ENCODE measurements at places on chromosomes 7 and 10.

DNA sequence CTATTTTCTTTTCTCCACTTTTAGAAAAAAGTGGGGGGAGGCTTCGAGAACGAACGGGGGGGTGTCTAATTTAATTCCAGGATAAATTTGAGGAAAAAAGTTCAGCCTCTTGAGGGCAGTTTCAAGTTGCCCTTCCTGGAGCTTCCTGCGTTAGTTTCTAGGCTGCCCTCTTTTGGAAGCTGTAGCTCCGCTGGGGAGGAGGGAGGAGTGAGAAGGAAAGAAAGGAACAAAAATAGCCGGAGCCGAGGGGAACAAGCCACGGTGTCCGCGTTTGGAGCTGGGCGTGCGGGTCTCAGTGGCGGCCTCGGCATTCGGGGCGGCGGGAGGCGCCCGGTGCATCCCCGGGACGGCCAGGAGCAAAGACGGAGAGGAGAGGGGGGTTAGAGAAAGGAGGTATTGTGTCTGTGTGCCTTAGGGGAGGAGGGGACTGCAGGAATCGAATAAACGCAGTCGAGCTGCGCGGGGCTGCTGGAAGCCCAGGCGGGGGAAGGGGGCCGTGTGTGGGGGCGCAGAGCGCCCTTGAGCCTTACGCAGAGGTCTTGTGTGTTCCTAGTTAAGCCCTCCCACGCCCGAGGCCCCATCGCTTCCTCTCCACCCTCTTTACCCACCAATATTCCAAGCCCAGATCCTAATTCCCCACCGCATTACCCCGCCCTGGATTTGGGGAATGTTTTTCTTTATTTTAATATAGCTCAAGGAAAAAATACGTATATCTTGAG, 2.0 kb upstream of the TNRC18 start:
- DNase-seq = no peak

GRCh38 chr7:46705386-46706255, 784.5 kb upstream of the IGFBP3 start:
- no peak for DNase-seq

DNA sequence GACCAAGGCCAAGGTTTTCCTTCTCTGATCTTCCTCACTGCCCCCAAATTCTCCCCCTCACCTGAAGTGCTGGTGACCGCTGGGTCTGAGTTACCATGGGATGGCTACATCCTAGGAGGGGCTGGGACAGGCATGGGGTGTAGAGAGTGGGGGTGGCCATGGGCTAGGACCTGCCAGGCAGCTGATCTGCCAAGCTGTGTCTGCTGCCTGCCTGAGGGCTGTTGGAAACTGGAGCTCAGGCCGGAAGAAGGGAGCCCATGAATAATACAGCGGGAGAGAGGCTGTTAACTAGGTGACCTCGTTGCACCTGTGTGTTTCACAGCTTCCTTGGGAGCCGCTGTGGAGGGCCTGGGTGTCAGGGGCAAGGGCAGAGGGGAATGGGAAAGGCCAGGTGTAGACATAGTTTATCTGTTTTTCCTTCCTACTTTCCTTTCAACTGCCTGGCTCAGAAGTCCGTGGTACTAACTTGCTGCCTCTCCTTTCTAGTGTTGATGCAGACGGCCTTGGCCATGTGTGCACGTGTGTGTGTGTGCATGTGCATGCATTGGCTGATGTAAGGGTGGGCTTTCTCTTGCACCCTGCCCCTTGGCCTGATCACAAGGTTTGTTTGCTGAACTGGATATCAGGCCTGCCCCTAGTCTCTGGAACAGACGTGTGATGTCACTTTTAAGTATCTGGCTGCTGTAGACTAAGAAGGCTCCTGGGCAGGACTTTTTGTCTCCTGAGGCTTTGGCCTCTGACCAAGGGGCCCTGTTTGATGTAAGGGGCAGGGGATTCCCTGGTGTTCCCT, 11.9 kb downstream of the CDH23 start:
- DNase-seq = no peak

- DNase-seq = no peak
Measured at GRCh38 chr10:124092860-124093773, at the start of gene CHST15. Gene CHST15, minus strand, starts transcription at chr10:124093598. Its CDS starts 47,386 bp downstream, at chr10:124046212.

DNA sequence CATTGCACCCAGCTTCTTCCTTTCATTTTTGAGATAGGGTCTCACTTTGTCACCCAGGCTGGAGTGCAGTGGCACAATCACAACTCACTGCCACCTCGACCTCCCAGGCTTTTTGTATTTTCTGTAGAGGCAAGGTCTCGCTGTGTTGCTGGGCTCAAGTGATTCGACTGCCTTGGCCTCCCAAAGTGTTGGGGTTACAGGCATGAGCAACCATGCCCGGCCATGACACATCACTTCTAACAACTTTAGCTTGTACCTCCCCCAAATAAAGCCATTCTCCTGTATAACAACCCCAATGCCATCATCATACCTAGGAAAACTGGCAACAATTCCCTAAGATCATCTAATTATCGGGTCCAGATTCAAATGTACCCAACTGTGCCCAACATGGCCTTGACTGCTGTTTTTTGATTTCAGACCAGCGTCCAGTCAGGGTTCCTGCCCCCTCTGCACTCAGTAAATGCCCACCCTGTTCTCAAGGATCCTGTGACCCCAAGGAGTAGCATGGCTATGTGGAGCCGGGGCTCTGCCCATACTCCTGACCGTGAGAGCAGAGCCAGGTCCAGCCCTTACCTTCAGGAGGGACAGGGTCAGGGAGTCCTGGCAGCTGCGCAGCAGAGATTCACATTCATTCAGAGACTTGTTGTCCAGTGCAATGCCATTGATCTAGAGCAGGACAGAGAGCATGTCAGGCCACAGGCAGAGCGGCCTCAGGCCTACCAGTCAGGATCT, 102.6 kb downstream of the DLG5 start:
- DNase-seq = no peak

DNA sequence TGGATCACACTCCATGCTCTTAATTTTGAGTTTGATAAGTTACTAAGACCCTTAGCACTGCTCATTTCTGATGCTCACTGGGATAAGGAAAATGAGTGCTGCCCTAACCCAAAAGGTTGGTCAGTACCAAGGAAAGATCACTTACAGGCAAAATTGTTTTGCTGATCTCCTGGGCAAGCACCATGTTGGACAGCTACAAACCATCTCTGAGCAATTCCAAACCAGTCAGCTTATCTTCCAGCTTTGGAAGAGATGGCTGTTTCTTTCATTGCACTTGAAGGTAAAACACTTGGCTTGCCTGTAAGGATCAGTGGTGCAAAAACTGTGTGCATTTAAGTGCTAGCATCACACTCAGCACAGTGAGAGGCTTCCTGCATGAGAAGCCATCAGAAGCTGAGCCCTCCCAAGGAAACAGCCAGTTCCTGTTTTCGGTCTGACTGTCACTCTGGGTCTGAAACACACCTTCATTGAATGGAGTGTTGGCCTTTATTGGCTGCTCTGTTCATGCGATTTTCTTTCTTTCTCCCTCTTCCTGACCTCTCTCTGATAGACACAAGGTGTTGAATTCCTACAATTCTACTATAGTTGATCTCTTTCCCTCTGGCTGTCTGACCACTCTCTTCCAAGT, 126.4 kb upstream of the GHITM start:
- no peak for DNase-seq

DNA sequence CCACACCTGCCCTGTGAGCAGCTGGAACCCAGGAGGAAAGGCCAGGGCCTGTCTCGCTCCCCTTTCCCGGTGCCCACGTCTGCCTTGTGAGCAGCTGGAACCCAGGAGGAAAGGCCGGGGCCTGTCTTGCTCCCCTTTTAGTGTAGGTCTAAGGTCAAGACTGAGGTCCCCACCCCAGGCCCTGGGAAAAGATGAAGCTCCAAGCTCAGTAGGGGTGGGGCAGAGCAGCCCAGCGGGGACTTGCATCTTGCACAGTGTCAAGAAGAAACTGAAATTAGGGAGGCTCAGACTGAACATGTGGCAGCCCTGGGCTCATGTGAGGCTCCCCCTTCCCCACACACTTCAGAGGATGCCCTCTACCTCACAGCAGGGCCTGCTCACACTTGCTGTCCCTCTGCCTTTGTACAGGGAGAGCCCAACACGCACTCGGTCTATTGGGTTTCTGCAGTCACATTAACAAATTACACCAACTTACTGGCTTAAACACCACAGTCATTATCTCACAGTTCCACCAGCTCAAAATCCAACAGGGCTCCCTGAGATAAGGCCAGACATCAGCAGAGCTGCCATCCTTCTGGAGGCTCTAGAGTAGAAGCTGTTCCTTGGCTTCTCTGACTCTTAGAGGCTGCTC, 12.4 kb downstream of the POLL start:
- DNase-seq = no peak

- DNase-seq = no peak
Measured at GRCh38 chr10:87500646-87501048, 4.0 kb upstream of the MINPP1 start.

Data from stimulated activated CD8-positive, alpha-beta memory T cell treated with anti-CD3 and anti-CD28 coated beads, Interleukin-7, amount 100 ng/mL, for 1 hour (primary cell).